Activated T-helper 1 cell treated with anti-CD3 and anti-CD28 coated beads, Interleukin-12 subunit alpha, Interleukin-12 subunit beta, Interleukin-2, Interleukin-4 antibody, amounts not matched to agents 30 ng/mL and 10 ng/mL and 1 ng/mL, durations not matched to agents 14 hours and 24 hours and 36 hours (primary cell): ENCODE measurements at places on chromosomes 3 and 15. TPM values are rescaled to one million over a fixed set of nuclear protein-coding genes. Genes with fewer than 3 reads are reported as not detected.

The NEDD4 gene
- total RNA-seq: 10.4 and 12.6 TPM in 2 replicates

The GREM1 gene
- total RNA-seq: not detected in 2 replicates

The LRRN1 gene
- total RNA-seq: not detected in 2 replicates

The P3H2 gene
- total RNA-seq: not detected in 2 replicates

The CHST2 gene
- total RNA-seq: 11.3 and 11.4 TPM in 2 replicates

The POLQ gene
- 29.0 and 30.1 TPM in 2 replicates for total RNA-seq

The HYKK gene
- total RNA-seq: 1.2 and 1.4 TPM in 2 replicates

The ASB14 gene
- total RNA-seq: not detected in 2 replicates

The MESP1 gene
- 4.6 and 6.6 TPM in 2 replicates for total RNA-seq

The LRRC2 gene
- total RNA-seq: not detected in 2 replicates

The SERPINI2 gene
- total RNA-seq: not detected in 2 replicates

The A4GNT gene
- total RNA-seq: not detected in 2 replicates

- DNase-seq: no peak
Measured at GRCh38 chr15:95558916-95559315, 771.6 kb upstream of the NR2F2 start.

- no peak for DNase-seq
Measured at GRCh38 chr3:106097817-106098435, 229.1 kb upstream of the CBLB start.

GRCh38 chr3:21894459-21895340 lies 143.7 kb upstream of the ZNF385D start:
- no peak for DNase-seq

GRCh38 chr15:61974118-61974517 lies 86.1 kb downstream of the VPS13C start:
- DNase-seq: no peak

DNA sequence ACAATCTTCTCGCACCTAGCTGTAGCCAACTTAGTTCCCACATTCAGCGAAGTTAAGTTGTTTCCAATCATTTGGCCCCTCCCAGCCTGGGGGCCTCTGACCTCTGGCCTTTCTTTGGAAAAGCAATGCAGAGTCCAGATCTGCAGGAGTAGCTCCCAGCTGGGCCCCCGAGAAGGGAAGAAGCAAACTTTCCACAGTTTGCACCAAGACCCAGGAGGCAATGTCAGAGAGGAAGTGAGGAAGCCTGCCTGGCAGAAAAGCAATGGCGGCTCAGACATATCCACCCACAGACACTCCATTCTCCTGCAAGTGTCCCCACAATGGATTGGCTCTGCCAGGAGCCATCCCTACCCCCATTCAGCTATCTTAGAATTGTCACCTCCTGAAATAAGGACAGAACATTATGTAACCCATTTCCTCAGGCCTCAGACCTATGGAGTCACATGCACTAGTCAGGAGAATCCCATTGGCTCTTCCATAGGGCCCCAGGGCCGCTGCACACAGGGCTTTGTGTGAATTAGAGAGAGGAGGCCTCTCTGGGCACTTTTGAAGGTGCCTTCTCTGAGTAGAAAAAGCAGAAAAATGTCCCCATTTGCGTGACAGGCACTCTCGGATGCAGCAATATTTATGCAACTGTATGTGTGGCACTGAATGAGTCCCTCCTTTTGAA lies 3.0 kb upstream of the BUB1B start:
- no peak for DNase-seq

DNA sequence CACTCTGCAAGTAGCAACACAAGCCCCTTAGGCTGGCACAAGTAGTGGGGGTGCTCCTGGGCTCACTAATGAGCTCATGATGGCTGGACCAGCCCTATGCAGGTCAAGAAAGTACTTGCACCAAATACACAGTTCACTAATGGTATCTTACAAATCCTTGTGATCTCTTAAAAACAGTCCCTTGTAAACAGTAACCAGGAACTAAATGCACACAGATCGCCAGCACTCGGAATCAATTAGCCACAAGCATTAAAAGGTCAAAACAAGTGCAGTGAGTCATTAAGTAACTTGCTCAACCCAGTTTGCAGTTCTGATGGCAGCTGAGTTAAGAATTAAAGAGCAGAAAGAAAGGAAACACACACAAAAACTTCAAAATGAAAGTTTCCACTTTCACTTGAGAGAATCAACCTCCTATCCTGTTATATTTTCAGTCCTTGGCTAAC lies 43.2 kb downstream of the ARHGEF3 start:
- peak; percentile 9 for DNase-seq

DNA sequence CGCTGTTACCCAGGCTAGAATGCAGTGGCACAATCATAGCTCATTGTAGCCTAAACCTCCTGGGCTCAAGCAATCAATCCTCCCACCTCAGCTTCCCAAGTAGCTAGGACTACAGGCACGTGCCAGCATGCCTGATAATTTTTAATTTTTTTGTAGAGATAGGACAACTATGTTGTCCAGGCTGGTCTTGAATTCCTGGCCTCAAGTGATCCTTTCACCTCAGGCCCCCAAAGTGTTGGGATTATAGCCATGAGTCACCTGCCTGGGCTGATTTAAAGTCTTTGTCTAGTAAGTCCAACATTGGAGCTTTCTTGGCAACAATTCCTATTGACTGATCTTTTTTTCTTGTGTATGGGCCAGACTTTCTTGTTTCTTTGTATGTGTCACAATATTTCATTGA lies 28.1 kb downstream of the SPINK8 start:
- DNase-seq: no peak

- DNase-seq: no peak
Measured at GRCh38 chr3:105555206-105555605, 188.5 kb downstream of the ALCAM start.

DNA sequence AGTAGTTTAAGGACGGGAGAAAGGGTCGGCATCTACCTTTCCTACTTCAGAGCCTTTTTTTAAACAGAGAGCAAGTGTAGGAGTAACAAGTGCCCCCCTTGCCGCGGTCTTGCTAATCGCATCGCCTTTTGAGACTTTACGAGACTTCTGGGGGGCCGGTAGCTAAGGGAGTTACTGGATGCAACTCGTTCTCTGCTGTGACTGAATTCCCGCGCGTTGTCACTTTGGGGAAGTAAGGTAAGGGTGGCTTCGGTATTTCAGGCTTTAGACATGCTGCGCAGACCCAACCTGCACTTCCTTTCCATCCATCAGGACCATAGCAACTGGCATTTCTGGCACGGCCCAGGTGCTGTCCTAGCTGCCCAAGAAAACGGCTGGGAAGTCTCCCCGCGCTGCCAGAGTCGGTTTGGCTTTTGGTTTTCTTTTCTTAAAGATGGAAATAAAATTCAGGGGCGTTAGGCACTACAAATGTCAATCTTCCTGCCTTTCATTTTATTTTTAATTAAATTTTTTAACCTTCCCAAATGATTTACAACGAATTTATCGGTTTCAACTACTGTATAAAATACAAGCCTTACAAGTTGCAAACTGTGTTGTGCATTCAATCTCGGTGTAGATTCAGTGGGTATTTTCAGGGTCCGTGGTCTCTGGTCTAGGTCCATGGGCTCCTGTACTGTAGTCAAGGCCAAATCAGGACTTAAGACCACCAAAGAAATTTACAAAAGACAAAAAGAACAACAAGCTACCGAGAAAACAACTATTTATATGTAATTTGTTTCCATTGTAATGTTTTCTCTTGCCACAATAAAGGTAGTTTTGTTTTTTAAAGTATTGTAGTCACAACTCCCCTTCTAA lies 3.5 kb downstream of the MECOM start:
- DNase-seq: no peak

DNA sequence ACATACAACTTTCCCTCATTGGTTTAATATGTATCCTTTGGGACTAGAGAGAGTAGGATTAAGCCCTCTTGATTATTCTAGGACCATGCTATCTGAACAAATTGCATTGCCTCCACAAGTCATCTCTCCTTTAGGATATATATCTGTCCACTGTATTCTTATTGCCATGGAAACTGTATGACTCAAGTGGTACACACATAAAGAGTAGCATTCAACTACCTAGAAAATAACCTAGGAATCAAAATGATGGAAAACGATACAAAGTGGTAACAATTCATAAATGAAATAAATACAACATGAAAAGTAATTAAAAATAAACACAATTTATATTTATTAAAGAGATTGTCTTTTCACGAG lies 212.1 kb upstream of the P2RY1 start:
- DNase-seq: no peak

DNA sequence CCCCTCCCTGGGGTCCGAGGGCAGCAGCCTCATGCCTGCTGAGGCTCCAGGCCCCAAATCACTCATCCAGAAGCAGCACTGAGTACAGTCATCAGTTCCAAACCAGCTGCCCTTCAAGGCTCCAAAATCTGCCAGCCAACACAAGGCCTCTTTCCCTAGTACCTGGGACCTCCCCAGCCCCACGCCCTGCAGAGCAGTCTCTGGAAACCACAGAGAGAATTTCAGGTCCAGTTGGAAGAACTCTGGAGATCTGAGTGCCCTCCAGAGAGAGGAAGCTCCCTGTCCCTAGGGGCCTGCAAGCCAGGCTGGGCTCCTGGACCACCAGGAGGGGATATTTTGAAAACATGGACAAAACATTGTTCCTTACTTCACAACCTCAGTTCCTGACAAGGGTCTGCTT lies 26.2 kb downstream of the TKT start:
- no peak for DNase-seq

GRCh38 chr15:67134067-67134838 lies 68.9 kb downstream of the SMAD3 start:
- peak; percentile 69 for DNase-seq

- no peak for DNase-seq
Measured at GRCh38 chr3:70982284-70982683, 601.2 kb downstream of the FOXP1 start.

- no peak for DNase-seq
Measured at GRCh38 chr3:27666708-27667107, 55.4 kb downstream of the EOMES start.

DNA sequence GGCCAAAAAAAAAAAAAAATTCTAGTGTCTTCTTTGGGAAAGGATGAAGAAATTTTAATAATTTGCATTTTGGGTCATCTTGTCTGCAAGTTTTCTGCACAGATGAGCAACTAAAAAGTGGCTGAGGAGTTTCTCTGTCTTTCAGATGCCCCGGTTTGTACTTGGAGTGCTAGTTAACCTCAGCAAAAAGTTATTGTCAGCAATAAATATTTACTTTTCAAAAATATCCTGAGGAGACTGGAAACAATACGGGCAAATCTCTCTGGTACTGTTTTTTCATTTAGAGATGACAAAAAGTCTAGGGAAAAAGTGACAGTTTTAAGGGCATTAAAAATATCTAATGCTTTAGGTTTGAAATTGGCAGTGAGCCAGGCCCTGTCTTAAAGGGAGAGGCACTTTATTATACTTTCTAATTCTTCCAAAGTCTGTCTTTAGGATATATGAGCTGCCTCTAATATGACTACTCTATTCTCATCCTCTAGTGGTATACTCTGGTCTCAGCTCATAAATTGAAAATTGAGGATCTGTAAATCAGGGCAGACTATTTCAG lies 436.0 kb upstream of the NR2F2 start:
- no peak for DNase-seq

- DNase-seq: no peak
Measured at GRCh38 chr3:48501196-48501595, 2.8 kb downstream of the SHISA5 start.

DNA sequence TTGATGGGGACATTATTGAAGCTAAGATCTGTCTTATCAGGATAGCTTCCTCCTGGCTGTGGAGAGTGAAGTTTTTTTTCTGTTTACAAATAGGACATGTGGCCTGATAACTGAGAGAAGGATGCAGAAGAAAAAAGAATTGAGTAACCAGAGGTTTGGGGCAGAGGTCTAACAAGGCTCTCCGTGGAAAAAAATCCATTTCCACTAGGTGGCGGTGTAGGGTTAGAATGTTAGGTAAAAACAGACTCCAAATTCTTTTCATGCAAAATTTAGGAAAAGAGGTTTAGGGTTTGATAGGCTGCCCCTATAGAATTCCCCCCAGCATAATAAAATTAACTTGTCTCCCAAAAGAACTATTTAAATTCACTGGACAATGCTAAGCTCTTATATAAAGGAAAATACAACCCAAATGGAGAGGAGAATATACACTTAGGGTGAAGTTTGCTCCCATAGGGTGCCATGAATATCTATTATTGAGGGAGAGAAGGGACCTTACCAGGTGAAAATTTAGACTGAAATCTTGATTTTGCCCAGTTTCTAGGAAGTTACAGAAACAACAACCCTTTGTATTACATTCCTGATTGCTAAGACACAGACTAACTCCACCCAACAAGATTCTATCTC lies 1560.4 kb downstream of the OTOL1 start:
- DNase-seq: no peak

DNA sequence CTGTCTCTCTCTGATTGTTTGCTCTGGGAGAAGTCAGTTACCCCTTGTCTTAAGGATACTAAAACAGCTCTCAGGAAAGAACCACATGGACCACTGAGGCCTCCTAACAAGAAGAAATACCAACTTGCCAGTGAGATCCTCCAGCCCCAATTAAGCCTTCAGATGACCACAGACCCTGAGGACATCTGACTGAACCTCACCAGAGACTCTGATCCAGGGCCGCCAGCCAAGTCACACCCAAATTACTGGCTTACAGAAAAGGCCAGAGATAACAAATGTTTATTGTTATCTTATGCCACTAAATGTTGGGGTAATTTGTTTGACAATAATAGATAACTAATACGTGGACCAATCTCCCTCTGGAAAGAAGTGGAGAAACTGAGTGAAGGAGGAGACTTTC lies 40.2 kb downstream of the SLC12A8 start:
- DNase-seq: no peak

DNA sequence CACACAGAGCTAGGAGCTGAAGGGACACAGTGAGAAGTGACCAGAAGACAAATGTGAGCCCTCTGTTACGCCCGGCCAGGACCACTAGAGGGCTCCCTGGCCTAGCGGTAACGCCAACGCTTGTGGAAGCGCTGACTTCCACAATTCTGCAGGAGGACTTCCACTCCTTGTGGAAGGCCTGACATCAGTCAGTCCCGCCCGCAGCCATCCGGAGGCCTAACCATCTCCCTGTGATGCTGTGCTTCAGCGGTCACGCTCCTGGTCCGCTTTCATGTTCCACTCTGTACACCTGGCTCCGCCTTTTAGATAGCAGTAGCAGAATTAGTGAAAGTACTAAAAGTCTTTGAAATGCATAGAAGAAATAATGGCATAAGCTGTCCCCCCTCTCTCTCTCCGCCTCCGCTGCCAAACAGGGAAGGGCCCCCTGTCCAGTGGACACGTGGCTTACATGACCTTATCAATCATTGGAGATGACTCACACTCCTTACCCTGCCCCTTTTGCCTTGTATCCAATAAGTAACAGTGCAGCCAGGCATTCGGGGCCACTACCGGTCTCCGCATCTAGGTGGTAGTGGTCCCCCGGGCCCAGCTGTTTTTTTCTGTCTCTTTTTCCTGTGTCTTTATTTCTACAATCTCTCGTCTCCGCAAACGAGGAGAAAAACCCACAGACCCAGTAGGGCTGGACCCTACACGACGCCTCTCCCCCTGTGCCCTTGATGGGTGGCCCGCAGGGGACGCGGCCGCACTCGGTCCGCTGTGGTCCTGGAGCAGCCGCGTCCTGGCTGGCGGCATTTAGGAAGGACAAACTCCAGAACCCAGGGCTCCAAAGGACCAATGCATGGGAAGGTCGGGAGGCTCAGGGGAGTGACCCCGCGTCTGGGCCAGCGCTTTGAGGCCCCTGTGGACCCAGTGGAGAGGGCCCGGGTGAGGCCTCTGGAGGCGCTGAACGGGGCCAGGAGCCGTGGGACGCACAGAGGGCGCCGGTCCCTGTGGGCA lies 27.0 kb upstream of the RPL32 start:
- peak; percentile 43 for DNase-seq

GRCh38 chr15:85854345-85855097 lies 59.8 kb upstream of the KLHL25 start:
- DNase-seq: peak; percentile 33
